CD4-positive, alpha-beta T cell treated with Interleukin-4 for 1 hour (primary cell): ENCODE measurements at places on chromosomes 6 and 20.

GRCh38 chr6:120096696-120097260 is 747.2 kb upstream of the MAN1A1 start:
- no peak for DNase-seq

- no peak for DNase-seq
These were observed 13.6 kb upstream of the ABRACL start for GRCh38 chr6:139014945-139015344.

- no peak for DNase-seq
These were observed 72.2 kb downstream of the RPP40 start for GRCh38 chr6:4931530-4932227.

DNA sequence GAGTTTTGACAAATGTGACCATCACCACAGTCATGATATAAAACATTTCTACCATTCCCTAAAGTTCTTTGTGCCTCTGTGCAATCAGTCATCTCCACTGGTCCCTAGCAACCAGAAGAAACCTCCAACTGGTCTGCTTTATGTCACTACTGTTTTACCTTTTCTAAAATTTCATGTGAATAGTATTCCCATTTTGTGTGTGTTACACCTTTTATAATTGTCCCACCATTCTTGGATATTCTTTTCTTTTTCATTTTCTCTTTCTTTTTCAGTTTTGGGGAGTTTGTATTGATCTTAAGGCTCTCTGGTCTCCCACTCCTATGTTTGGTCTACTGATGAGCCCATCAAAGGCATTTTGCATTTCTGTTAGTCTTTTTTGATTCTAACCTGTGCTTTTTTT is 95.4 kb downstream of the NCOA3 start:
- no peak for DNase-seq

DNA sequence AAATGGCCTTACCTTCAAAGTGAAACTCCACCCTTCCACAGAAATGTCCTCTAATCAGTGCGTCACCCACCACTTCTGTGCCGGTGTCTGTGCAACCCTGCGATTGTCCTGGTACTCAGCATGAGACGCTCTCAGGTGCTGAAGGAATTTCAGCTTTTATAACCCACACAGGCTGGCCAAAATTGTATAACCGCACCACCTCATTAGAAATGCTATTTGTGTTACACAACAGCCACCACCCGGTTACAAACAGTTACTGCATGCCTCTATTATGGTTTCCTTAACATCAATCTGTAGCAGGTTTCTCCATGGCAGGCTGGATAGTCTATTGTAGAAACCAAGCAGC is 51.5 kb downstream of the SLC23A2 start:
- DNase-seq: peak; percentile 40

- no peak for DNase-seq
These were observed 289.9 kb upstream of the ZFP64 start for GRCh38 chr20:52481443-52481842.

GRCh38 chr20:47466704-47467459 is 34.8 kb upstream of the NCOA3 start:
- DNase-seq: no peak

- no peak for DNase-seq
These were observed 711.1 kb upstream of the EPHA7 start for GRCh38 chr6:94130478-94130877.

DNA sequence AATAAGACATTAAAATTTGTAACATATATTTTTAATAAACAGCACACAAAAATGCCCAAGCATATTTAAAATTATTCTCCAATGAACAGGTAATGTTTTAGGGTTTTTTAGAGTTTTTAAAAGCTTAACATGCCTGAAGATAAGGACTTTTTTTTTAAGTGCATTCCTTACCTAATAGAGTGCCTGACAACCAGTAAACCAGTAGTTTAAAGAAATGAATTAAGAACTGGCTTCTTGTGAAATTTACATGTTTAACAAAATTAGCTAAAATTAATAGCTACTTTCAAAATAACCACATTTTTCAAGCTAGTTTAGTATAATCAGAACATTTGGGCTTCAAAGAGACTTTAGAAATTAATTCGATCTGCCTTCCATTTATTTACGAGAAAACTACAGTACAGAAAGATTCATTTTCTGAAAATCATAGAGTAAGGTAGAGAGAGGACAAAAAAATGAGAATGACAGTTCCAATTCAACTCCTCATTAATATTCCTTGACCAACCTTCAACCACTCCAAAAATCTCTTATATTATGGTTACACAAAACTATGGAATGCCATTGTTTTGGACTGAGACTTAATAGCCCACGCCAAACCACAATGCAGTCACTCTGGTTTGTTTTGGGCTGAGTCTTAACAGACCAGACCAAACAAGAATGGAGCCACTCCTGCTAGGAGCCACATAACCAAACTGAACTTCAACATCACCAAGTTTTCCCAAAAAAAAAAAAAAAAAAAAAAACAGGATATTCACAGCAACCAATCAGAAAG is 5.7 kb upstream of the PLN start:
- no peak for DNase-seq

DNA sequence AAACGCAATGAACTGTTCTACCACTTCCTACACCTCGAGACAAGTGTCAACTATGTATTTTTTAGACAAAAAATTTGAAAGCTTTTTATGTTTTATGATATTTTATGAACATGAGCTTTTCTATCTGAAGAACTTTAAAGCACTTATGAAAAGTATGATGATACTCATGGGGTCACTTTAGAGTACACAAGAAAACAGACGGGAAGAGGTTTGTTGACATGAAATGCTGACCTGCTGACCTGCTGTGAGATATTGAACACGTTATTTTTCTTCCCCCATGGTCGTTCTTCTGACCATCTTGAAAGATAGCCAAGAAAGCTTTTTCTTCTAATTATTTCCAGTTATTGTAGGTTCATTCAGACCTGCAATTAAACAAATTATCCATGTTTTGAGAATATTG is 63.1 kb downstream of the PLEKHG1 start:
- no peak for DNase-seq

DNA sequence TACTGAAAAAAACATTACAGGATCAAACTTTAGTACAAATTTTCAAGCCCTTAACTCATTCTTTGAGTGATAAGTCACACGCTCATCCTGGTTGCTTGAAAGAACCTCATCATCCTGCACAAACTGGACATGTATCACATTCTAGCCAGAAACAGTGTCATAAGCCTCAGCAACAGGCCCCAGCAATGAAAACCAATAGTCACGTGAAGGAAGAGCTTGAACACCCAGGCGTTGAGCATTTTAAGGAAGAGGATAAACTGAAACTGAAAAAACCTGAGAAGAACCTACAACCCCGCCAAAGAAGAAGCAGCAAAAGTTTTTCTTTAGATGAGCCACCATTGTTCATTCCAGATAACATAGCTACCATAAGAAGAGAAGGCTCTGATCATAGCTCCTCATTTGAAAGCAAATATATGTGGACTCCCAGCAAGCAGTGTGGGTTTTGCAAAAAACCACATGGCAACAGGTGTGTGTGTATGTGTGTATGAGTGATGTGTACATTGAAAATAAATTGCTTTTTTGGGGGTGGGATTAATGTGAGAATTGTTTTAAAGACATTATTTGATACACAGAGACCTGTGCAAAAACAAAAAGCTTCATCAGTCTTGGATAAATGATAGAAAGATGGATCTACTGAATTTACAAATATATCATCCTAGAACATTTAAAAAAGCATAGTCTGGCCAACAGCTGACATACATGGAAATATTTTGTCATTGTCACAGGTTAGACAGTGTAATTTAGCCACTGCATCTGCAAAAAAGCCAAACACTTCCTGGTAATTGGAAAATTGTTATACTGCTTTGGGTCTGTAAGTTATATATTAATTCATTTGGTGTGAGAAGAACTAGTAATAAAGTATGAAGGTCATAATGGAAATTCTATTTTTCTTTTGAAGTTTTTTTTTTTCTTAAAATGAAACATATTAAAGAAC is 50.1 kb downstream of the PHF3 start:
- DNase-seq: peak; percentile 20

DNA sequence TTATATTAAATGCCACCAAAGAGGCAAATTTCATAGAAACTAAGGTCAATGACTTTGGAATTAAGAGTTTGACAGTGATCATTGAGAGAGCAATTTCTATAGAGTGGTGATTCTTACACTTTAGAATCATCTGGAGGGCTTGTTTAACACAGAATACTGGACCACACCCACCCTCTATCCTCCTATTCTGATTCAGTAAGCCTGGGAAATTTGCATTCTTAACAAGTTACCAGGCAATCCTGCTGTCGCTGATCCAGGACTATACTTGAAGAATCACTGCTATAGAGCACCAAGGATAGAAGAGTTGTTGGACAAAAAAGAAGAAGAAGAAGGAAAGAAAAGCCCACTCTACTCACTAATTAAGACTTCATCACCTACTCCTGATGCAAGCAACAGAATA is 21.3 kb upstream of the TBX18 start:
- no peak for DNase-seq

- DNase-seq: no peak
These were observed 64.9 kb upstream of the DDR1 start for GRCh38 chr6:30819297-30819917.

DNA sequence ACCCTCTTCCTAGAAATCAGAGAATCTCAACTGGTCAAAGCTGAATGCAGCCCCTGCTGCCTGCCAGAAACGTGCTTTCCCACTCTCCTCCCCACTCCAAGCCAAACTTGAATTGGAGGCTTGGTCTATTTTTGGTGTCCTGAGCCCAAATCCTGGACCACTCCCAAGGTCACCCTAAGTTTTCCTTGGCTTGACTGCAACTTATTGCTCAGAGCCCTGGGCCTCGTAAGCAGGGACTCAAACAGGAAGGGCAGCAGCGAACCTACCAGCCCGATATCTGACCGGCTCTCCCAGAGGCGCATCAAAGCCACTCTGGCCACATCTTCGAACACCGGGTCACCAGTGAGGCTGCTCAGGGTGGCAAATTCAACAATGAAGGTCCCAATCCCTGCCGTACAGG is 12.7 kb downstream of the EDEM2 start:
- DNase-seq: no peak

GRCh38 chr6:50846144-50846851 is 27.6 kb downstream of the TFAP2B start:
- DNase-seq: no peak
